ENCODE measurements at places on chromosomes 7 and 10.

GRCh38 chr10:38146579-38147333 is 52.6 kb downstream of the ZNF37A start:
- DNase-seq = no peak

- no peak for DNase-seq
Observed at GRCh38 chr7:55515569-55516279, 56.6 kb downstream of the VOPP1 start.

DNA sequence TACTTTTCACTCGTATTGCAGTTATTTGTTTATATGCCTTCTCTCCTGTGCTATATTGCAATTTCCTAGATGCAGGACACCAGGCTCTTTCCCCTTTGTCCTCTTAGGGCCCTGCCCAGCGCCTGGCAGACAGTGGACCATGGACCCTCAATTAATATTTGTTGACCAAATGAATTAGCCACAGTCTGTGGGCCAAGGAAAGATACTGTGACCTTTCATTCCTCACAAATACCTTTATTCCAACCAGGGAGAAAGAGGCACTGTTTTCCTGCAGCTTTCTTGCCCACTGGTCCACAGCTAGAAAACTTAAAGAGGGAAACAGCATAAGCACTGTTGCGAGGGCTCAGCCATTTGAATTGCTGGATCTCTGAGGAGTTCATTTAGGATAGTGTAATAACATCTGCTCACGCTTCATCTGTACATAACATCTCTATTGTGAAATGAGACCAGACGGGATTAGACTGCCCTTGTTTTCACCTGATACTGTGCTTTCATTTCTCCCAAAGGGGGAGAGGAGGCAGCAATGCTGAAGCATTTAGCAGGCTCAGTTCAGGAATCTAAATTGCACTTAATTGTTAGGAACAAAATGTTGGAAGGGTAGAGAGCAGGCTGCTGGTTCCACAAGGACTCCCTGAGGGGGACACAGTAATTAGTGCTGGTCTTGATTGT is 46.7 kb downstream of the TNS3 start:
- DNase-seq = no peak

- DNase-seq = no peak
Observed at GRCh38 chr7:142654398-142654797, 94.9 kb upstream of the PRSS1 start.

DNA sequence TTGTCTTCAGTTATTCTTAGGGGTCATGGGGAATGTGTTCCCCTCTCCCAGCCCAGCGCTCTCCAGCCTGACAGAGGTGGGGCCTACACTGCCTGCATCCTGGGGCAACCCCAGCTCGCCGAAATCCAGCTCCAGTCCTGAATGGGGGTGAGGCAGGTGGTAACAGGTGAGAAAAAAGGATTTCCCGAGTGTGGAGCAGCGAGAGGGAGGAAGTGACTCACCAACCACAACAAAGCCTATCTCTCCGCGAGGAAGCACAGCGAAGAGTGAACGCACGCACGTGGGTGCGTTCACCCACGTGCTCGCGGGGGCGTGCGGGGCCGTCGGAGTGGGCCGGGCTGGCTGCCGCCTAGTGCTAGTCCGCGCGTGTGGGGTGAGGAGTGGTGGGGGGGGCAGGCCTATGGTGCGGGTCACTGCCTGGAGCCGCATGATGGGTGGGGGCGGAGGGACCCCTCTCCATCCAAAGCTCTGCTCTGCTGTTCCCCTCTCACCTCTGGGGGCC is 855 bp upstream of the PALD1 start:
- DNase-seq = no peak

DNA sequence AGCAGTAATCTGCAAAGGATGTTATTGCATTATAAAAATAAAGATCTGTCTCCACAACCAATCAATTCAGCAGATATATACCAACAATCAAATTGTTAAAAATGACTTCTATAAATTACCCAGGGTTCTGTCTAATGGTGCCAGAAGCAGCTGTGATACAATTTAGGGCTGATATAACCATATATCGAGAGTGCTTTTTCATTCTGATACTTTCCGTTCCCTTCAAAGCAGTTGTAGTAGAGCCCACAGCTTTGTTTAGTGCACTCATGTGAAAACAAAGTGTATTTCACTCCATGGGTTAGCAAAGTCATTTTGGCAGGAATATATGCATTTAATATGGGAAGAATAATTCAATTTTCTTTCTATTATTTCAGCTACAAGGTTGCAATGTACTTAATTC is 83.1 kb upstream of the CHCHD3 start:
- no peak for DNase-seq

Measured in frontal cortex (tissue), 4 donors.